ENCODE measurements at places on chromosomes 16 and 17. TPM values are rescaled to one million over a fixed set of nuclear protein-coding genes. Genes with fewer than 3 reads are reported as not detected.

The SLC16A3 gene
- polyA plus RNA-seq: 19.5 TPM

The PLA2G10 gene
- 1.2 TPM for polyA plus RNA-seq

The ABCC11 gene
- 0.21 TPM for polyA plus RNA-seq

GRCh38 chr16:19210280-19210924 lies 42.4 kb downstream of the SYT17 start:
- no peak for DNase-seq

- no peak for DNase-seq
Measured at GRCh38 chr17:11991461-11991860, 5.8 kb downstream of the ZNF18 start.

GRCh38 chr17:42561897-42562387 lies at the start of gene COASY:
COASY (plus strand) TSS chr17:42562148; CDS start chr17:42562623, 475 bp downstream.
- DNase-seq: peak; percentile 95

DNA sequence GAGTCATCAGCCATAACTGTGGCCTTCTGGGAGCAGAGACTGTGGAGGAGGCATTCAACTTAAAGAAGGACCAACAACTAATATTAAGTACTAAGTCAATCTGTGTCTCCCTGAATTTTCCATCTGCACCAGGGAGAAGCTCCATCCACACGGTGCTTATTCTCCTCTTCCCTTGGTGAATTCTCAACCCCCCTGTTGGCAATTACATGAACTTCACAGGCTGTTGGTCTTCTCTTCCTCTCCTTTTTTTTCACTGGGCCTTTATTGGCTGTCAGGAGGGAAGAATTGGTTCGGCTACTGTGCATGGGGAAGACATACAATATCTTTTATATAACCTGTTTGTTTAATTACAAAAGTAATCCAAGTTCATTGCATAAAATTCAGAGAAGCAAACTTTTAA lies 152.8 kb upstream of the IRX6 start:
- DNase-seq: no peak

The CCL23 gene
- 1.2 TPM for polyA plus RNA-seq

GRCh38 chr16:88005181-88005581 lies 53.9 kb downstream of the BANP start:
- no peak for DNase-seq

GRCh38 chr17:31452101-31452500 lies 60.6 kb downstream of the RAB11FIP4 start:
- no peak for DNase-seq

The GLP2R gene
- 6.4 TPM for polyA plus RNA-seq

DNA sequence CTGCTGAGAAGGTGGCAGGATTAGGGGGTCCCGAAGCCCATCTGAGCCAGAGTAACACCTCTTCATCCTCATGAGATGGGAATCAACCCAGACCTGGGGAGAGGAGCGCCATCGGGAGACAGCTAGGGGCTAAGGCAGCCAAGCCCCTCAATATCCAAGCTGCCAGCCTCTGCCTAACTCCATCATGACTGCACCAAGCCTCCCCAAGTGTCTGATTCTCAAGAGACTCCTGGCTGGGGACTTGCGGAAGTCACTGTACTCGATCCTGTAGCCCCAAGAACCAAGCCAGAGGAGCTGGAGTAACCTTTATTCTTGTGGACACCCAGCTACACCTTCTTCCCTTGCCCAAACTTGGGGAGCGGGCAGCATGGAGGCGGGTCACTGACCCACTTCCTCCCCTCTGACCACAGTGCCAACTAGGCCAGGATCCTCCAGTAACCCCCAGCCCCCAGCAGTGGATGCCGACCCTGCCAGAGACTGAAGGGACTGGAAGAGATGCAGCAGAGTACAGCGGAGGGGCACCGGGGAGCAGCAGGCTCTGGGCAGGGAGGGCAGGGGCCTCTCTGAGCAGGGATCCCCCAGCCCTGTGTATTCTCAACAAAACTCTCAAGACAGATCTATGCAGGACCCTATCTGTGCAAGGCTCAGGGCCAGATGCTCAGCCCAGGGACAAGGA lies 13.3 kb downstream of the HDAC5 start:
- DNase-seq: no peak

The BEAN1 gene
- polyA plus RNA-seq: 1.5 TPM

DNA sequence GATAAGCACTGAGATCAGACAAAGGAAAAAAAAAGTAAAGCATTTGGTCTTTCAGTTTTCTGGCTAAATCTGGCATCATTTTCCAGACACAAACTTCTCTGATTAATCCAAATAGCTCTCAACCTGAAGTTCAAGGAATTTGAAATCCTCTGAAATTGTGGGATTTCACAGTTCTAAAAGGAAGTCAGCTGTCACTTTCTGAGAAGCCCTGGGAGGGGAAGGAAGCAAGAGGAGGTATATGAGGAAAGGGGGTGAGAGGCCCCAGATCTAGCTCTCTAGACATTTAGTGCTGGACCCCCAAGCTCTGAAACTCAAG lies 17.5 kb upstream of the HOXB9 start:
- no peak for DNase-seq

The MYCBPAP gene
- polyA plus RNA-seq: 1.8 TPM

- no peak for DNase-seq
Measured at GRCh38 chr17:49581648-49581998, 6.0 kb downstream of the NXPH3 start.

- DNase-seq: no peak
Measured at GRCh38 chr16:54923055-54923473, 7.6 kb upstream of the IRX5 start.

DNA sequence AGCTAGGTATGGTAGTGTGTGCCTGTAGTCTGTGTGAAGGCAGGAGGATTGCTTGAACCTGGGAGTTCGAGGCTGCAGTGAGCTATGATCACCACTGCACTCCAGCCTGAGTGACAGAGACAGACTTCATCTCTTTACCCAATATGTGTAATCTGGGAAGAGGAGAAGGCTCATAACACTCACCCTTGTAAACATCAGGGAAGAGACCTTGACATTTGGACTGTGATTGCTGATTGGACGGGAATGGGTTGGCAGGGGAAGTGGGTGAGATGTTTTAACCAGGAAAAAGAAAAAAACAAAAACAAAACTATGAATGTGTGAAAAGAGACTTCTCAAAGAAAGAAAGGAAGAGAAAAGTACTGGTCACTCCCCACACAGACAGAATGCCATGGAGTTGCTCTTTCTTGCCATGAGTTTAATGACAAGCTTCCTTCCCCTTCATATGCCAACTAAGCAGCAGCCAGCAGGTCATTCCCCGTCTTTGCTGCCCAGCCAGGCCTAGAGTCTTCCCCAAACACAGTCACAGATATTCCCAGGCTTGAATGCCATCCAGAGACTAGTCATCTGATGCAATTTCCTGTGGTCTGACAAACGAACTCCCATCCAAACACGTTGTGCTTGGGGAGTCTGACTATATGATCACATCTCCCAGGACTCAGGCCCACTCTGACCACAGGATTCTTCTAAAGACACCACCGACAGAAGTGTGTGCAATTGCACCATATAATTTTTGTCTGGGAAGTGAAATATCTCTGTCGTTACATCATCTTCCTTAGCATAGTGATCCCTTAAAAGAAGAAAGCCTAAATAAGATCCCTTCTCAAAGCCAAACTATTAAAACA lies 3.6 kb upstream of the XAF1 start:
- DNase-seq: peak; percentile 21

The KRTAP3-1 gene
- polyA plus RNA-seq: not detected

- no peak for DNase-seq
Measured at GRCh38 chr16:27828671-27829070, 234.8 kb downstream of the GSG1L start.

The ZDHHC7 gene
- 49.8 TPM for polyA plus RNA-seq

The TNFRSF17 gene
- polyA plus RNA-seq: not detected
